Iris pigment epithelial cell (primary cell): ENCODE measurements at places on chromosomes 6 and 20.

GRCh38 chr6:151482290-151482689 lies 11.5 kb upstream of the CCDC170 start:
- peak; percentile 76 for DNase-seq

DNA sequence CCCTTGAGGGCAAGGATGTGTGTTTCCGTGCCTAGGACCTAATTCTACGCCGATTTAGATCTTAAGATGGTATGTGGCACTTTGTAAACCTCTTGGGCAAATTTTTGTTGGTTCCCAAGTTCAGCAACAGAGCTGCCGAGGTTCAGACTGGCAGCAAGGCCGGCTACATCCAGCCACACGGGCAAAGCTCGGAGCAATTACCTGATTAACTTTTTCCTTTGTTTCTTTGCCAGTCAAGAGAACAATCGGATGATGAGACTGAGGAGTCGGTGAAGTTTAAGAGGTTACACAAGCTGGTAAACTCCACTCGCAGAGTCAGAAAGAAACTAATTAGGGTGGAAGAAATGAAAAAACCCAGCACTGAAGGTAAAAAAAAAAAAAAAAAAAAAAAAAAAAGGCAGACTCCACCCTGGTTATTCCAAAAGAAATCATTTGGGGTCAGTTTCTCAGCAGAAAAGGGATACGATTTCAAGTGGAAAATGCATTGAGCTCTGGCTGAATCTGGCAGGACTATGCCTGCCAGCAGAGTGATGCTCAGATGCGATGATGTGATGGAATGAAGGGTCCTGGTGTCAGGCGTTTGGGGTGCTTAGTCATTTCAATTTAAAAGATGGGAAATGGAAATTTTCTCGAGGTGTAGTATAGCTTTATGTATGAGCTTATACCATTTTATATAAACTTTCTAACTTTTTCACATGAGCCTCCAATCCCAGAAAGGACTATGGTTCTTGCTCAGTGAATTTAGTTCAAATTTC lies 171.6 kb downstream of the SASH1 start:
- no peak for DNase-seq

GRCh38 chr6:158868122-158868480 lies 48.9 kb upstream of the EZR start:
- DNase-seq: no peak

GRCh38 chr6:127515234-127515793 lies 3.8 kb downstream of the MTCL3 start:
- DNase-seq: peak; percentile 36

DNA sequence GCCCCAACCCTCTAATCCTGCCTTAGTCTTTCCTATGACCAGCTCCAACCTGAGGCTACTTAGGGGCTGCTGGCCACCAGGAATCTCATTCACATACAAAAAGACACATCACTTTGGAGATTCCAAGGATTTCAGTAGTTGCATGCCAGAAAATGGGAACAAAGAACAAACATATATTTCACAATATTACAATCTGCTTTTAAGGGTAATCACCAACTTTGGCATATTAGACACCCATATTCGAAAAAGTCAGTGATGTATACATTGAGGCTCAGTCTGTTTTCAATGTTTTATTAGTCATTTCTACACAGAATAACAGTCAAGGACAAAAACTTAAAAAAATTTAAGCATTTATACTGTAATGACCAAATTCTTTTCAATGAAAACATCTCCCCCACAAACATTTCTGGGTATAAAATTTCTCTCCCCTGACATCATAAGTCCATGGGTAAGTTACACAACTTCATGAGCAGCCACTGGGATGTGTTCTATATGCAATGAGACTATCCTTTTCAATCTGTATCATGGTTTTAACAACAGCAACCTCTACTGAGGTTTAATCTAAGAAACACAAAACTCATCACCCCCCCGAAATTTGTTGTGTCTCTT lies 103.5 kb downstream of the MAP7 start:
- peak; percentile 80 for DNase-seq

DNA sequence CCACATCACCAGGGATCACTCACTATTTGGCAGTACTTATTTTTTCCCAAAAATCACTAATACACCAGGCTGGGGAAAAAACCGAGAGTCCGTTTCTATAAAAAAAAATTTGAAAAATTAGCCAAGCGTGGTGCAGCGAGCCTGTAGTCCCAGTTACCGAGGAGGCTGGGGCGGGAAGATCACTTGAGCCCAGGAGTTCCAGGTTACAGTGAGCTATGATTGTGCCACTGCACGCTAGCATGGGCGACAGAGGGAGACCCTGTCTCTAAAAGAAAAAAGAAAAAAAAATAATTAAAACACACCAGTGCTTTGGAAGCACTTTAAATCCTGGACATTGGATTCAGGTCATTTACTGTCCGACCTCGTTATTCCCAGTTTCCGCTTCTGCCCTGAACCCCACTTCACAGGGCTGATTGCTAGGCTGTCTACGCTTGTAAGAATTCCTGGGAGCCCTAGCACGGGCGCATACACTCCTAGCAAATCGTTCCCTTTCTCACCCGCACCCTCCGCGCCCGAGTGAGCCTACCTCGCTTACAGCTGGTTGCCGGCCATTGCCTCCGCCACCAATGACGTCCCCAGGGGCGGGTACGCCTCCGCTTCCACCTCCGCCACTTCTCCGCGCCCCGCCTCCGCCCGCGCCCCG lies at the start of gene TPMT:
TSS of gene TPMT (minus strand) at position 571 of the 643 bp plus-strand sequence. CDS start 5,950 bp downstream, outside the sequence.
- DNase-seq: no peak

DNA sequence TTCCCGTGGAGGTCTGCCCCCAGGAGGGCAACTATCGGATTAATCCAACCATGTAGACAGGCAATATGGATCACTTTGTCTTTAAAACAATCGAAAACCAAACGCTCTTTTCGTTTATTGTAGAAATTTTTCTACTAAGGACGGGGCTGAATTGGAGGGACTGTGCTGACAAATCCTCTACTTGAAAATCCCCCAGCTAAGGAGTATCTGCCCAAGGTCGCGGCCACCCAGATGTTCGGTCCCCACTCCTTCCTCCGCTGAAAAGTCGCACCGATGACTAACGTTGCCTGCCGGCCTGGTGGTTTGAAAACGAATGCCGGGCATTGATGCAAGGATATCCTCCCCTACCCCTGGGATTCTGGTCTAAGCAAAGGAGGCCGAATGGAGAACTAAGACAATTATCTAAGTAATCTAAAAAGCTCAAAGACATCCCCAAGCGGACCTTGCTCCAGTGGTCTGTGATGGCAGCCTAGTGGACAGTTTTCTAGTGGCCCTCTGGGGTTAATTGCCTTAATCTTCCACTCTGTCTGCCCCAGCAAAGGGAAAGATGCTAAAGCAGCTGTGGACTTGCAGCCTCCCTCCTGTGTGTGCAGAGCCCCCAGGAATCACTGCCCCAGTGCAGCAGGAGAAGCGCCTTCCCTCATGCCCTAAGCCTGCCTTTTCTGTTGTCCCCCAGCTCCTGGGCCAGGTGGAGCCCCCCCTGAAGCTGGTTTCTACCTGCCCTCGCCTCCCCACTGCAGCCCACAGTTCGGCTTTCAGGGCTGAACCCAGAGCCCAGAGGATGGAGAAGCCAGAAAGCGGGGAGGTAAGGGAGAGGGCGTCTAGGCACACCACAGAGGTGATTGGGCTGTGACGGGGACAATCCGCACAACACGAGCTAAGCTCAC lies 3.6 kb upstream of the FOXC1 start:
- no peak for DNase-seq

DNA sequence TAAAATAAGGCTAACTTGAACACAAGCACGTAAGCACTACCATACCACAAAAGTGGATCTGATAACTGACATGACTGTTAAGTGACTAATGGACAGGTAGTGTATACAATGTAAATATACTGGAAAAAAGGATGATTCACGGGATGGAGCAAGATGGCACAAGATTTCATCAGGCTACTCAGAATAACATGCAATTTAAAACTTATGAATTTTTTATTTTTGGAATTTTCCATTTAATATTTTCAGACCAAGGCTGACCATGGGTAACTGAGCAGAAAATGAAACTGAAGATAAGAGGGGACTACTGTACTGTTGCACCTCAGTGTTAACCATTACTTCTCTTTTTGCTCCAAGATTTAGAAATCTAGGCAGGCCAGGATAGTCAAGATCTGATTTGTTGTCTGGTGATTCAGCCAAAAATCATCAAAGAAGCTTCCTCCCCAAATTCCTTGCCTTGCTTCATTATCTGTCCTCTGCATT lies 45.4 kb downstream of the TPBG start:
- peak; percentile 89 for DNase-seq

DNA sequence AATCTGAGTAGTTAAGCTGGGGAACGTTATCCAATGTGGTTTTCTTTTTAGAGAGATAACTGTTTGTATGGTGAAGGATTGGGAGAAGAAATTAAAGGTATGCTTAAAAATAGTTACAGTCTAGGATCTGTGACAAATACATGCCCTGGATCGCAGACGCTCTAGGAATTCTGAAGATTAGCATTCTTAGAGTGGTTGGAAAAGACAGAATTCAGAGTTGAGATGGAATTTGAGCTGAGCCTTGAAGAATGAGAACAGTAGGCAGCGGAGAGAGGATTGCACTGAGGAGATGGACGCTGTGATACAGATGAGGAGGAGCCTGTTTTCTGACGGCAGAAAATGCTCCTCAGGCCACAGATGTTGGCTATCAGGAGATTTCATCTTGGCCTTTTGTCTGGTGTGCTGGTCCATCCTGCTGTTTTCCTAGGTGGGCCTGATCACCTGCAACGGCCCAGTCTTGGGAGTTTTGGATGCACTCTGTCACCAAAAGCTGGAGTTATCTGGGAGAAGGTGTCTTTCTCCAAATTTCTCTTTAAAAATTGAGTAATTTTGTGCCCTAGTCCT lies 48.3 kb upstream of the KIF25 start:
- DNase-seq: no peak

DNA sequence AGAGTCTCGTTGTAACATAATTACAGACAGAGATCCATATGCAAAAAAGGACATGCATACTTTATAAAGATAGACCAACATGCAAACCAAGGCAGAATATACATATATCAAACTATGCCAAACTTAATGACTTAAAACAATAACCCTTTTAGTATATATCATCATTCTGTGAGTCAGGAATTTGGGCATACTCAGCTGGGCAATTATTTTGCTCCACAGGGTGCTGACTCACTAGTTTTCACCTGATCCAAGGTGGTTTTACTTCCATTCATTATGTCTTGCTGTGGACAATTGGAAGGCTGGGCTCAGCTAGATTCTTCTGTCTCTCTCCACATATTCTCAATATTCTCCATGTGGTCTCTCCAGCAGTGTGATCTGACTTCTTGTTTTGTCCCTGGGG lies 41.2 kb upstream of the RNF146 start:
- DNase-seq: no peak

DNA sequence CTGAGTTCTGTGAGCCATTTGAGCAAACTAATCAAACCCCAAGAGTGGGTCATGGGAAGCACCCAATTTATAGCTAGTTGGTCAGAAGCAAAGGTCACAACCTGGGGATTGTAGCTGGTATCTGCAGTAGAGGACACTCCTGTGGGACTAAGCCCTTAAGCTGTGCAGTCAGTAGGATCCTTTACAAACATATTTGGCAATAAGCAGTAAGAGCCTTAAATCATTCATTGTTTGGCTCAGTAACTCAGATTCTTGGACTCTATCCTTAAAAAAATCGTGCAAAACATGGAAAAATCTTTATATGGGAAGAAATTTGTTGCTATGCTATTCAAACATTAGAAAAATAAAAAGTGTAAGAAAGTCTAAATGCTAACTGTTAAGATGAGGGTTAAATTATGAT lies 29.9 kb downstream of the FRK start:
- DNase-seq: no peak

GRCh38 chr6:64737418-64737817 lies 969.6 kb downstream of the EYS start:
- DNase-seq: peak; percentile 32

GRCh38 chr20:407133-407952 lies 756 bp upstream of the RBCK1 start:
- DNase-seq: peak; percentile 79

DNA sequence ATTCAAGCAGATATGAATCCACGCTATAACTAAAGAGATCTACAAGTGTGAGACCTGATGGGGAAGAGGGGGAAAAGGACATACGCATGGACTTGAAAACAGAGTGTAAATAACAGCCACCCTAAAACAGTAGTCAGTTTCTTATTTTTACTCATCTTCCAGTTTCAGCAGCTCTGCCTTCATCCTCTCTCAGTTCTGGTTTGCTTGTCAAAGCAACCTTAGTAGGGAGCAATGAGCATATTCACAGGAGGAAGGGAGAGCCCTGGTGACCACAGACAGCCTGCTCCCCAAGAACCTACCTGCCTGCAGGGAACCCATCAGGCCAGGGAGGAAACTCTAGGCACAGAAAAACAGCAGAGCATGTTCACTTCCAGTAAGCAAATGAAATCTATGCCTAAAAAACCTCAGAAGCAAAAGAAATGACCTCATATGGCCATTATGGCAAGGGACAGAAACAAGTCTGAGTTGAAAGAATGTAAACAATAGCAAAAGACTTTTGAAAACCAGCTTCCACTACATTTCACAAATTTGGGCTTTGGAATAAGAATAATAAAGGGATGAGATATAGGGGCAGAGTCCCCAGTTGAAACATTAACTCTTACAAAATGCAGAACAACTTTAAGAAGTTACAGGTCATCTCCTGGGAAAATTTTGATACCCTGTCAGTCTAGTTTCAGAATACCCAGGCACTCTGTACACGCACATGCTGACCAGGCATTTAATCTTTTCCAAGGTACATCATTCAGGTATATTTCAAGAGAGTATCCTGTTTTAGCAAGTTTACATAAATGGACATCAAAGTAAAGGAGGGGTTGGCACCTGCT lies 120.8 kb upstream of the BCLAF1 start:
- DNase-seq: no peak

GRCh38 chr6:55528624-55529023 lies 50.4 kb downstream of the HMGCLL1 start:
- DNase-seq: peak; percentile 62

DNA sequence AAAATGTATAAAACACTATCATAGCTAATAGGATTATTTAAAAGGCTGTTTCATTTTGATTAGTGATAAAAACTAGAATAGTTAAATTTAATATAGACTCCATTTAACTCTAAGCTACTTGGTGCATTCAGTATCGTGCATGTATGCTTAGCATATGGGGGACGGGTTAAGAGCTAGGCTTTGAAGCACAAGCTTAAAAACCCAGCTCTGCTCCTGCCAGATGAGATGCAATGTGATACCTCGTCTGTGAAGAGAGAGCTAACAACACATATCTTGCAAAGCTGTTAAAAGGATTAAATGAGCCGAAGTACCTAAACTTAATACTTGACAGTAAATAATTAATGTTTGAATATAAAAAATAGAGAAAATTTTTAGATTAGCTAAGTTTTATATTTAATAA lies 42.2 kb downstream of the DTNBP1 start:
- DNase-seq: no peak

DNA sequence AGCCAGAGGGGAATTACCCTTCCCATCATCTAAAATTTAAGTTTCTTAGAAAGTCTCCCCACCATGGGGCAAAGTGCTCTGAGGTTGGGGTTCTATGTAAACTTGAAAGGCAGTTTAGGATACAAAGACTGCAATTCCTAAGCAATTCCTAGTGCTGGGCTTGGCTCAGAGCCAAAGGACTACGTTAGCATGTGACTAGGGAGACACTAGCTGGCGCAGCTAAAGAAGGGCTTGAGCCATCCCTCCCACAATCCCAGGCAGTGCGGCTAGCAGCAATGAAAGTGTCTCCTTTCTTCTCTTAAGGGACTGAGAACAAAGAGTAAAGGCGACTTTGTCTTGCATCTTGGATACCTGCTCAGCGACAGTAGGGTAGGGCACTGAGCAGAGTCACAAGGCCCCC lies 306.6 kb upstream of the FKBP1C start:
- no peak for DNase-seq

GRCh38 chr6:40888456-40888990 lies 150.5 kb downstream of the UNC5CL start:
- DNase-seq: no peak
